ENCODE measurements at places on chromosomes 5 and 9. TPM values are rescaled to one million over a fixed set of nuclear protein-coding genes. Genes with fewer than 3 reads are reported as not detected.

- H3K4me1 ChIP-seq, result no peaks in the 10 kb centered on the region
- H3K27me3 ChIP-seq, result peaks cover 3% of the 10 kb centered on the region
- H3K4me3 ChIP-seq, result no peak overlapping the region
- H3K27ac ChIP-seq, result no peak overlapping the region
These were observed 203.8 kb downstream of the SNCAIP start for GRCh38 chr5:122515709-122516431.

GRCh38 chr5:136025900-136026299 is 2.9 kb upstream of the TGFBI start:
- H3K27me3 ChIP-seq, result no peaks in the 10 kb centered on the region
- no peak for DNase-seq
- H3K27ac ChIP-seq, result no peak overlapping the region
- H3K4me1 ChIP-seq, result peaks cover 34% of the 10 kb centered on the region
- H3K4me3 ChIP-seq, result no peak overlapping the region

DNA sequence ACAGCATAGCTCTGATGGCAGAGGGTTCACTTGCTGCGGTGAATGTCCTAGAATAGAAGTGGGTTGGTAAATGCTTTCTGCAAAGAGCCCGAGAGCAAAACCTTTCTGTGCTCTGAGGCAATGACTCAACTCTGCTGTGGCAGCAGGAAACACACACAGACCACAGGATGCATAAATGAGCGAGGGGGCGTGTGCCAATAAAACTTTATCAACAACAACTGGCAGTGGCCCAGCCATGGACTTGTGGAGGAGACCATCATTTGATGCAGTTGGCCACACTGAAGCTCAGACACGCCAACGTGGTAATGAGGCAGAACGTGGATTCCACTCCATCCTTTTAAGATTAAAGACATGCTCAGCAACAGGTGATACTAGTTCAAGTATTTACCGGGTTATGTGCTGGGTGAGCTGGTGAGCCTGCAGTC is 6.8 kb downstream of the MRPL36 start:
- no peaks in the 10 kb centered on the region for H3K36me3 ChIP-seq
- H3K4me1 ChIP-seq, result peaks cover 62% of the 10 kb centered on the region
- peak; percentile 97 for DNase-seq
- no peaks in the 10 kb centered on the region for H3K27me3 ChIP-seq
- H3K4me3 ChIP-seq, result no peak overlapping the region
- peak overlapping the region; percentile 91 for H3K27ac ChIP-seq

DNA sequence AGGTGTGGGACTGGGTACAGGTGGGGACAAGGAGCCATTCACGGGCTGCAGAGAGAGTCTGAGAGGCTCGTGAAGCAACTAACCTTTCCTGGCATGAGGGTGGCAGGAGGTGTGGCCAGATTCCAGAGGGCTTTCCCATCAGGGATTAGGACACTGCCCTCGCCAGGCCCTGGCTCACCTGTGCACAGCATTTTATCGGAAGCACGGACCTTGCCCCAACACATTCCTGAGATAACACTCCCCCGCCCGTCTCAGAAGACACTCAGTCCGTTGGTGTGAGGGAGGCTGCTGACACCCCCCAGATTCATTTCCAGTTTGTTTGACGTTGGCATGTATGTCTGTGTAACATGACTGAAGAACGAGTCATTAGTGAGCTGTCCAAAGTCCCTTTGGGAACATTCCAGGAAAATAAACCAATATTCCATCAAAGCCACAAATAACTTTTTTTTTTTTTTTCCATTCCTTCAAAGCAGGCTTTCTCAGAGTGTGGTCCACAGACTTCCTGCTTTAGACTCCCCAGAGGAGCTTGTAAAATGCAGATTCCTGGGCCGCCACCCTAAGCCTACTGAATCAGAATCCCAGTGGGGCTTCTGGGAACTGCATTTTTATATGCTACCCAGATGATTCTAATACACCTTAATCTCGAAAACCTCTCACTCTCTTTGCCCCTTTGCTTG is 23.4 kb downstream of the WWC1 start:
- H3K27ac ChIP-seq, result peak overlapping the region; percentile 64
- no peaks in the 10 kb centered on the region for H3K27me3 ChIP-seq
- DNase-seq, result peak; percentile 97
- peaks cover 46% of the 10 kb centered on the region for H3K4me1 ChIP-seq
- peak overlapping the region; percentile 25 for H3K4me3 ChIP-seq
- no peaks in the 10 kb centered on the region for H3K36me3 ChIP-seq

DNA sequence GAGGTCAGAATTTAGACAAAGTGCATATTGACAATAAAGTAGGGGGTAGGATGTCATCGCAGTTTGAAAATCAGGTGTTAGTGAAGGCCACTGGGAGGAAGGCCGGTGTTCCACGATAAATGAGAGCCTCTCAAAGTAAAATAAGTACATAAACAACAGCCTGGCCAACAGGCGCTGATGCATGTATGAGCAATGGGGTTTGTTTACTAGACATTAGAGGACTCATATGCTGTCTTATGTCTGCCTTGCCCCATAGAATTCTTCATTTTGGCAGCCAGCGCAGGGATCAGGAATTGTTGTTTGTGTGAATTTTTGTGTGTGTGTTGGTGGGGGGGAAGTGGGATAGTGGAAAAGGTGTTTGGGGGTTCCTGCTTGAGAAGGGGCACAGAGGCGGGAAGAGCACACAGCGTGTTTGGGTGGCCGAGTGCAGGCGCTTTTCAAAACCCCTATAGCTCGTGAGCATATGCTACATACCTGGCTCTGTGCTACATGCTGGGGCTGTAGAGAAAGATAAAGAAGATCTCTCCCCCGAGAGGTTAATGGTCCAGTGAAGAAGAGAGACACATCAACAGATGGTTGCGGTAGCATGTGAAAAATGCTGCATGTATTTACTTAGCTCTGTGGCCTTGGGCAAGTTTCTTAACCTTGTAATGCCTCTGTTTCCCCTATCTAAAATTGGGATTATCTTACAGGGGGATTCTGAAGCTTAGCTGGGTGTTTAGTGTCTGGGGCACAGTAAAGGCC is 11.5 kb downstream of the SNX30 start:
- H3K27me3 ChIP-seq, result no peaks in the 10 kb centered on the region
- peaks cover 7% of the 10 kb centered on the region for H3K4me1 ChIP-seq
- no peak for DNase-seq
- H3K36me3 ChIP-seq, result no peaks in the 10 kb centered on the region

DNA sequence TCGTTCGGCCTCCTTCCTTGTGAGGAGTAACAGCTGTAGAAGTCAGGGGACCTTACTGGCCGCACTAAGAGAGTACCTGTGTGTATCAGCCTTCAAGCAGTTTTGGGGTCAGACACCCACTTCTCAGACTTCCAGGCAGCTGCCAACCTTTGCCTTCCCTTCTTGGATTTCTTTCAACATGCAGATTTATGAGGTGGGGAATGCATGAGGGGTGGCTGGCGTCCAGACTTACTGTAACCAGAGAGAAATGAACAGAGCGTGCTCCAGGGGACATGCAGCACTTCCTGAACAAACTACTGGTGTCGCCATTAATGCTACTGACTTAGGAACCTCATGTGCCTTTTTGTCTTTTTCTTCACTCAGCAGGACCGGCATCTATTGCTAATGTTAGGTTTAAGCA is 46.7 kb downstream of the INSYN2B start:
- H3K4me1 ChIP-seq, result peaks cover 5% of the 10 kb centered on the region
- H3K27me3 ChIP-seq, result no peaks in the 10 kb centered on the region
- peaks cover 10% of the 10 kb centered on the region for H3K36me3 ChIP-seq

DNA sequence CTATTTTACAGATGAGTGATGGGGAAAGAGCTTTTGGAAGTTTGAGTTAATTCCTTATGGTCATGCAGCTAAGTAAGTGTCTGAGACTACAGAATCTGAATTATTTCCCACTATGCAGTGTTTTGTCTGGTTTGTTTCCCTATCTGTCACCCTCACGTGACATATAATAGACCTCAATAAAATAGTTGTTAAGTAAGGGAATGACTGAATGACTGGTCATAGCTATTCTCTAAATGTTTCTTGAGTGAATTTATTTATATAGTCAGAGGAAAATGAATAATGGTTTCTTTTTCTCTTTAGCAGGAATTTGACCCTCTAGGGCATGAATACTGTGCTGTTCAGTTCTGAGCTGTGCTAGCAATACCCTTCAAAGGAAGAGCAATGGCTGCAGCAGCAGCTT is 10.3 kb downstream of the TRIM32 start:
- H3K36me3 ChIP-seq, result peaks cover 33% of the 10 kb centered on the region
- peaks cover 32% of the 10 kb centered on the region for H3K4me1 ChIP-seq
- no peaks in the 10 kb centered on the region for H3K27me3 ChIP-seq
- no peak overlapping the region for H3K4me3 ChIP-seq
- peak; percentile 75 for DNase-seq
- peak overlapping the region; percentile 73 for H3K27ac ChIP-seq

DNA sequence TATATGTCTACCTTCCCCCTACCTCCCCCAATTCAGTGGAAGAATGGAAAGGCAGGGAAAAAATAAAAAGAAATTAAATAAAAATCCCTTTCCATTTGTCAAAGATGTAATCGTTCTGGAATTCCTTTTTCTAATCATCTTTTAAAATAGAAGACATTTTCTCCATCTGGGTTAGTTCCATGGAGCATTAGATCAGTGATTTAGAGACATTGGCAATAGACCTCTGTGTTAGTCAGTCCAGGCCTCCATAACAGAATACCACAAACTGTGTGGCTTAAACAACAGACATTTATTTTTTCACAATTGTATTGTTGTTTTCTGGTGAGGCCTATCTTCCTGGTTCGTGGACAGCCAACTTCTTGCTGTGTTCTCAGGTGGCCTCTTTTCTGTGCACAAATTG is 516.6 kb upstream of the DAB2 start:
- no peaks in the 10 kb centered on the region for H3K4me1 ChIP-seq
- H3K36me3 ChIP-seq, result no peaks in the 10 kb centered on the region
- H3K27me3 ChIP-seq, result no peaks in the 10 kb centered on the region
- no peak overlapping the region for H3K27ac ChIP-seq

- H3K4me3 ChIP-seq, result no peak overlapping the region
- peaks cover 15% of the 10 kb centered on the region for H3K4me1 ChIP-seq
- no peak overlapping the region for H3K27ac ChIP-seq
- H3K36me3 ChIP-seq, result no peaks in the 10 kb centered on the region
- DNase-seq, result no peak
These were observed 69.5 kb downstream of the ACTL7B start for GRCh38 chr9:108786322-108786721.

DNA sequence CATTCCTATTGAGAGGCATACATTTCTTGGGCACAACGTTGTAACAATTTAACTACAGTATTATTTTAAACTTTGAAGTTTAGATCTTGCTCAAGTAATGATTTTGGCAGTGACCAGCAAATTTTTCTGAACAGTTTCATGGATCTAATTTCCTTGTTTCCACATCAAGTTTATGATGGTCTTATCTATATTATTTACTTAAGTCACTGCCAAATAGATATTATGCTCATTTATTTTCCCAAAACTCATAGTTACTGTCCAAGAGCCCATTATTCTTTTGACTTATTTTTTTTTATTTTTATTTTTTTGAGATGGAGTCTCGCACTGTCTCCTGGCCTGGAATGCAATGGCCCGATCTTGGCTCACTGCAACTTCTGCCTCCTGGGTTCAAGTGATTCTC is 86.5 kb upstream of the TLE4 start:
- H3K27ac ChIP-seq, result no peak overlapping the region
- no peaks in the 10 kb centered on the region for H3K36me3 ChIP-seq
- H3K4me1 ChIP-seq, result peaks cover 11% of the 10 kb centered on the region
- H3K4me3 ChIP-seq, result no peak overlapping the region
- H3K27me3 ChIP-seq, result no peaks in the 10 kb centered on the region

DNA sequence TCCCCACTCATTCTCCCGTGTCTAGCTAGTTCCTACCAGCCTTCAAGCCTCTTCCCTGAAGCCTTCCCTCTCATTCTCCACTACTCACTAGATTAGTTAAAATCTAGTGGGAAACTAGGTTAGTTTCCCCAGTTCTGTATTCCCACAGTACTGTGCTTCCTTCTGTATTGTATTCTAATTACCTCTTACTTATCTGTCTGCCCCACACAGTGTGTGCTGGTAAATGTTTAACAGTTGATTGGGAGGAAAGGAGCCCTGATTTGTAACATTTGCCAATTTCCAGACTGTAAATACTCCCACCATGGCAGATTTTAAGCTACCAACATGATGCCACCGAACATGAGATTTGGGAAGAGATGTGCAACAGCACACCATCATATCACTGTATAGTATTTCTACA is 8.3 kb downstream of the KLHL3 start:
- H3K36me3 ChIP-seq, result no peaks in the 10 kb centered on the region
- H3K4me1 ChIP-seq, result peaks cover 10% of the 10 kb centered on the region
- H3K27ac ChIP-seq, result no peak overlapping the region
- DNase-seq, result no peak

- peaks cover 38% of the 10 kb centered on the region for H3K4me1 ChIP-seq
- H3K27me3 ChIP-seq, result no peaks in the 10 kb centered on the region
- peak; percentile 94 for DNase-seq
- H3K27ac ChIP-seq, result peak overlapping the region; percentile 79
- no peaks in the 10 kb centered on the region for H3K36me3 ChIP-seq
- no peak overlapping the region for H3K4me3 ChIP-seq
These were observed 657.2 kb downstream of the TLE1 start for GRCh38 chr9:81032030-81032572.

DNA sequence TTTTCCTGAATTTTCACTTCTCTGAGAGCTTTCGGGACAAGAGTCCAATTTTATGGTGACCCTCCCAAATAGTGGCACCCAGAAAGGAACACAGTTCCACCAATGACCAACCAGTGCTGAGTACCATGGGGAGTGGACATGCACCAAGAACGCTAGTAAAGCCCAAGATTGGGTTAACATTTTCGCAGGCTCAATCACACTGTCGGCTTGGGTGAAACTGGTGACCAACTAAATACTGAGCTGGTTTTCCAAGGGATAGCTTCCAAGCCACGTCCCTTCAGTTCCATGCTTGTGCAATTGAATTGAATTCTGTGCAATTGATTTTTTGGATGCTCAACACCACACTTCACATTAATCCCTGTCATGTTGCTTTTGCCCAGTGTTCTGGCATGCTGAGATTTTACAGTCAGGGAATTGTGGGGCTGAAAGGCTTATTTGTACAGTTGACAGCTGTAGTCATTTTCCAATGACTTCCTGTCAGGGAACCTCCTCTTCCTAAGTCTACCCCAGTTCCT is 37.6 kb upstream of the TRMT10B start:
- DNase-seq, result no peak
- H3K27me3 ChIP-seq, result peaks cover 15% of the 10 kb centered on the region
- no peak overlapping the region for H3K4me3 ChIP-seq
- no peak overlapping the region for H3K27ac ChIP-seq
- no peaks in the 10 kb centered on the region for H3K4me1 ChIP-seq

- H3K36me3 ChIP-seq, result no peaks in the 10 kb centered on the region
- DNase-seq, result no peak
These were observed 58.7 kb upstream of the EPB41L4B start for GRCh38 chr9:109379513-109379912.

DNA sequence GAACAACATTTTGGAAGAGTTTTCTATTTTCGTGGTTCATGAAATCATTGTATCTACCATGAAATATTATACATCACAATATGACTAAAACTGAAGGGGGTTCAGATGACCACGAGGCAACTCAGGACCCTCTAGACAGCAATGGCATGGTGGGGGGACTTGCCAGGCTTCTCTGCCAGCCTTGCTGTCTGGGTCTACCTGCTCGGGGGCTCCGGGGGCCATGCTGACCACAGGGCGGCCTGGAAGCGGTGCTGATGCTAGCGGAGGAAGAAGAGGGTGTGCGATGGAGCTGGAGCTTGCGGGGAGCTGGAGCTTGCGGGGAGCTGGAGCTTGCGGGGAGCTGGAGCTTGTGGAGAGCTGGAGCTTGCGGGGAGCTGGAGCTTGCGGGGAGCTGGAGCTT is 89.2 kb upstream of the IRX4 start:
- DNase-seq, result no peak
- H3K27ac ChIP-seq, result no peak overlapping the region

SGCD gene
- total RNA-seq, result 2.9 TPM

ACTBL2 gene
- 11.6 TPM for total RNA-seq

ANKRD34B gene
- 0.20 TPM for total RNA-seq

CATSPER3 gene
- total RNA-seq, result 0.39 TPM

RMRP gene
- 14,410 TPM for total RNA-seq

TYRP1 gene
- total RNA-seq, result 0.26 TPM

All from astrocyte (in vitro differentiated cells and primary cell).